ENCODE measurements at places on chromosomes 12 and 14.

DNA sequence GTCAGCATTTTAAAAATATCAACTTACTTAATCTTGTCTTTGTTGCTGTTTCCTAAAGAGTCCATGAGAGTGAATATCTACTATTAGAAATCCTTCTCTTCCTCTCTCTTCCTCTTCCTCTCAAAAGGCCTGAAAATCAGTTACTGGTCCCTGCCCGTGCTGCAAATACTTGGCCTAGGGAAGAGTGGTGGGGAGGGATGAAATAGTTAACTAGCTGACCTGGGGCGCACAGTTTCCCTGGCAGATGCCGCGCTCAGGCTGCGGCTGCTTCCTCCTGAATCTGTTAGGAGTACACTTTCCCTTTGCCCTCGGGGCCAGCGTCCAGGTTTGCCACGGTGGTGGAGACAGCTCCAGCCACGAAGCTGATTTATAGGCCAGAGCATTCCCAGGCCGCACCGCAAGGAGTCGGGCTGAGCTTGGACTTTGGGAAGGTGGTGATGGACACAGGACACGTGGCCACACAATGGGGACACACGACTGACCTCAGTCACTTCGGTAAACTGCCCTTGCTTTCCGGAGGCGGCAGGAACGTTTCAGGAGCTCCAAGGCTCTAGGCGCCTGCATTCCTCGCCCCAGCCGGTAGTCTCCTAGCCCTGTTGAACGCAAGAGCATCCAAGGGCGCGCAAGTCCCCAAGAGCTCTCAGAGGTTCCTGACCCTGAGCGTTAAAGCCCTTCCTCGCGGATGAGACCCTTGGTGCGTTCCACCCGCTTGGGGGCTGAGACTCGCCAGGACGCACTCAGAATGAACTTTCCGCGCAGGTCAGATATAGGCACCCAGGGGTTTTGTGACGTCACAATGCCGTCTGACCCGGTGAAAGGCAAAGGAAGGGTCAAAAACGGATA lies 7.1 kb upstream of the ASCL1 start:
- no peak for DNase-seq

- DNase-seq: no peak
Measured at GRCh38 chr14:103708750-103709187, 6.5 kb downstream of the XRCC3 start.

- DNase-seq: no peak
Measured at GRCh38 chr12:43912859-43913258, 77.0 kb downstream of the TMEM117 start.

- DNase-seq: no peak
Measured at GRCh38 chr14:104936361-104937155, 11.9 kb downstream of the PLD4 start.

- DNase-seq: no peak
Measured at GRCh38 chr12:131021154-131021541, 67.4 kb downstream of the ADGRD1 start.
